ENCODE measurements at places on chromosomes 11 and 22. TPM values are rescaled to one million over a fixed set of nuclear protein-coding genes. Genes with fewer than 3 reads are reported as not detected.

DNA sequence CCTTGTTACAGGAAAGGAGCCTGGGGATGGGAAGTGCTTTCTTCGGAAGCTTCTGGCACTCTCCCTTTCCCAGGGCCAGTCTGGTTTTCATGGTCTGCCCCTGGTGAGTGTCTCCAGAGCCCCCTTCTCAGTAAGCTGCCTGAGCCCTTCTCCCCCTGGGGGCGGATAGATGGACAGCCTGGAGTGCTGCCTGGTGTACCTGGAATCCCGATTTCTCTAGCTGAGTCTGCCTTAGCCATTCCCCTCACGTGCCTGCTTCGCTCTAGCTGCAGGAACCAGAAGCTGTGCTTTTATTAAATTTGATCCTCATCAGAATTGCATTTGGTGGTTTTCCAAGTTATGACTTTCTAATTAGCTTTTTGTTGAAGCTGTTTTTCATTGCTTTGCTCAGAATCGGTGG is 152.9 kb upstream of the NAV2 start:
- H3K36me3 ChIP-seq = no peaks in the 10 kb centered on the region
- H3K27ac ChIP-seq = no peak overlapping the region
- peaks cover 2% of the 10 kb centered on the region for H3K27me3 ChIP-seq
- no peaks in the 10 kb centered on the region for H3K4me1 ChIP-seq

GRCh38 chr11:111448831-111449557 is 63.2 kb downstream of the BTG4 start:
- no peak overlapping the region for H3K27ac ChIP-seq
- H3K4me3 ChIP-seq = no peak overlapping the region
- no peak for DNase-seq
- H3K27me3 ChIP-seq = peaks cover 2% of the 10 kb centered on the region
- peaks cover 14% of the 10 kb centered on the region for H3K4me1 ChIP-seq

GRCh38 chr11:16542353-16542752 is 186.0 kb upstream of the SOX6 start:
- H3K4me3 ChIP-seq = no peak overlapping the region
- H3K4me1 ChIP-seq = no peaks in the 10 kb centered on the region
- H3K27me3 ChIP-seq = no peaks in the 10 kb centered on the region
- H3K36me3 ChIP-seq = no peaks in the 10 kb centered on the region
- no peak for DNase-seq
- no peak overlapping the region for H3K27ac ChIP-seq

DNA sequence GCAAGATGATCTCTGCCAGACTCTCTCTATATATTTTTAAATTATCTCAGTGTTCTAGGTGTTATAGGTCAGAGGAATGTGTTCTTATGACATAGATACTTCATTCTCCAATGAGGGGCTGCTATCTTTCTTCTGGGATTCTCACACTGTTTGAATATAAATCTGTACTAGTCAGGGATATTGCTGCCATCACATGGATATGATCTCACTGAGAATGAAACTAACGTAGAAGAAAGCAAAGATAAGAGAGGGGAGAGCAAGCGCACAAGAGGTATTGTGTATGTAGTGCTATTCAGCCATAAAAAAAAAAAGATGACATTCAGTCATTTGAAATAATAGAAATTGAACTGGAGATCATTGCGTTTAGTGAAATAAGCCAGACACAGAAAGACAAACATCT is 42.2 kb upstream of the SLC36A4 start:
- no peak overlapping the region for H3K27ac ChIP-seq
- H3K27me3 ChIP-seq = no peaks in the 10 kb centered on the region
- H3K36me3 ChIP-seq = no peaks in the 10 kb centered on the region
- no peak for DNase-seq
- no peaks in the 10 kb centered on the region for H3K4me1 ChIP-seq

- no peak overlapping the region for H3K27ac ChIP-seq
- H3K36me3 ChIP-seq = no peaks in the 10 kb centered on the region
- no peaks in the 10 kb centered on the region for H3K4me1 ChIP-seq
- no peaks in the 10 kb centered on the region for H3K27me3 ChIP-seq
Measured at GRCh38 chr11:108561535-108561991, 32.0 kb downstream of the EXPH5 start.

DNA sequence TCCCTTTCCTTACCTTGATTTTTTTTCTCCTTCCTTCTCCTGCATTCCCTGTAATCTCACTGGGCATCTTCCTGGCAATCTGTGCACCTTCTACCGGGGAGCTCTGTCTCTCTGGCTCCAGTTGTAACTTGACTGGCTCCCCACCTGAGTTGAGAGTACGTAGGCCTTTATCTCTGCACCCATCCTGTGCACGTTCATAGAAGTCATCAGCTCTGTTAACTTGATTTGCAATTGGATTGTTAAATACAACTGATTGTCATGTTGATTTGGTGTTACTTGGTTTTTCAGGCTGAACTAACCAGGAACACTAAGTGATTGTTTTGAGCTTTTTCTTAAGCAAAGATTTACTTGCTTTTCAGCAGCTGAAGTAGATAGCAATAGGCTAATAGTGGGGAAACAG is 11.8 kb downstream of the SWAP70 start:
- no peak for DNase-seq
- H3K27ac ChIP-seq = no peak overlapping the region
- H3K27me3 ChIP-seq = no peaks in the 10 kb centered on the region
- H3K4me1 ChIP-seq = no peaks in the 10 kb centered on the region
- no peaks in the 10 kb centered on the region for H3K36me3 ChIP-seq
- no peak overlapping the region for H3K4me3 ChIP-seq

DNA sequence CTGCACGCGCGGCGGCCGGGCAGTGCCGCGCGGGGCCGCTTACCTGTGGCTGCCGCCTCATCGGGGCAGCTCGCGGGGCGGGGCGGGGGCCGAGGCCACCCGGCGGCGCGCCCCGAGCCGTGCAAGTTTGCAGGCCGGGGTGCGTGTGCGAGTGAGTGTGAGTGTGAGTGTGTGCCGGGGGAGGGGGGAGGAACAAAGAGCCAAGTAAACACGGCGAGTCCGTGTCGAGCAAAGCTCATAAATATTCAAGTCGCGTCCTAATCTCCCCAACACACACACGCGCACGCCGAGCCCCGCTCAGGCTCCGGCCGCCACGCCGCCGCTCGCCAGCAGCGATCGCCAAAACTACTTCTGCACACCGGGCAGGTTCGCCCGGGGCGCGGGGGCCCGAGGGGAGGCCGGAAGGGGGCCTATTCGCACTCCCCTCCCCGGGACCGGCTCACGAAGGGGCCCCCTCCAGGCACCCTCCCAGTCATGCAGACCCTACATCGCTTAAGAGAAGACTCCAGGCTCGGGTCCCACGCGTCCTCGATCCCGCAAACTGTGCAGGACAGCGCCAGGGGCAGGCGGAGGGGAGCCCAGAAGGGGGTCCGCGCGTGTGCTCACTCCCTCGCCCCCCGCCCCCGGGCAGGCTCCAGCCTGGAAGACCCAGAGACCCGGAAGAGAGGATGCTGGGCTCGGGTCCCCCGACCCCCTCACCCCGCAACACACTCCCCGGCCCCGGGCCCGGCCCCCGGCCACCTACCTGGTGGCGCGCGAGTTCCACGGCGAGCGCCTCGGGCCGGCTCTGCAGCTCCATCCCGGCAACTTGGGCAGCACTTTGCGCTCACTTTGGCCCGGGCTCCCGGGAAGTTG is 827 bp downstream of the PHF21B start:
- H3K36me3 ChIP-seq = no peaks in the 10 kb centered on the region
- H3K4me3 ChIP-seq = no peak overlapping the region
- no peak for DNase-seq
- no peak overlapping the region for H3K27ac ChIP-seq
- peaks cover 10% of the 10 kb centered on the region for H3K4me1 ChIP-seq
- peaks cover 89% of the 10 kb centered on the region for H3K27me3 ChIP-seq

DNA sequence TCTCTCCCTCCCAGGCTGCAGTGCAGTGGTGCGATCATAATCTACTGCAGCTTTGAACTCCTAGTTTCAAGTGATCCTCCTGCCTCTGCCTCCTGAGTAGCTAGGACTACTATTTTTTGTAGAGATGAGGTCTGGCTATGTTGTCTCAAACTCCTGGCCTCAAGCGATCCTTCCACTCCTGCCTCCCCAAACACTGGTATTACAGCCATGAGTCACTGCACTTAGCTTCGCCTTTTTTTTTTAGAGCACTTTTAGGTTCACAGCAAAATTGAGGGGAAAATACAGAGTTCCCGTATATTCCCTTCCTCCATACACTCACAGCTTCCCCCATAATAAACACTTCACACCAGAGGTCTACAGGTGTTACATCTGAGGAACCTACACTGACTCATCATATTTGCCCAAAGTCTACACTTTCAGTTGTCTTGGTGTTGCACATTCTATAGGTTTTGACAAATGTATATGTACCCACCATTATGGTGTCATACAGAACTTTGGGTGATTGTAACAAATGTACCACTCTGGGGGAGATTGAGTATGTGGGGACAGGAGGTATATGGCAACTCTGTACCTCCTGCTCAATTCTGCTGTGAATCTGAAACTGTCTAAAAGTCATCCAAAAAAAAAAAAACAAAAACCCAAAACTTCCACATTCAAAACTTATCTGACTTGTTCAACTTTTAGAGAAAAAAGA is 11.3 kb upstream of the SLC37A4 start:
- DNase-seq = no peak
- no peak overlapping the region for H3K27ac ChIP-seq
- H3K36me3 ChIP-seq = peaks cover 26% of the 10 kb centered on the region
- no peak overlapping the region for H3K4me3 ChIP-seq
- no peaks in the 10 kb centered on the region for H3K27me3 ChIP-seq
- H3K4me1 ChIP-seq = no peaks in the 10 kb centered on the region

DNA sequence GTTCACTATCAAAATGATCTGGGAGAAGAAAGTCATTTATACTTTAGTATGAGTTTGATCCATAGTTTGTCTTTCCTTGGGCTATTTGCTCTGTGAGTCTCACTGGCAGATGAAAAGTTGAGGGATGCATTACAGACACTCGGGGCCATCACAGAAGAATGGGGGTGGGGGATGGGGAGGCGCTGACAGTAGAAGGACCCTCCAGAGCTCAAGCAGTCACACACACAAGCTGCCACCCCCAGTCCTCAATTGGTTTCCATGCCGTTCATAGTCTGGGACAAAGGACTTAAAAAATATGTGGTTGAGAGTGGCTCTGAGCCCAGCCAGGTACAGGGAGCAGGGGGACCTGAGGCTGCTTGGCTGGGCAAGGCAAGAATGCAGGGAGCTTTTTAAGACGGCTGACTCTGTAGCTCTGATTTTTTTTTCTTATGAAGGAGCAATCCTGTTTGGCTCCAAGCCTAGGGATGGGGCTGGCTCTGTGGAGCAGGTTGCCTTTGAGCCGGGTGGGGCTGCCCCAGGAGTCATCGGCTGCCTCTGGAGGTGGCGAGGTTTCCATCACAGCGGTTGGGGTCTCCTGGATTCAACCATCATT is 13.3 kb upstream of the ANO1 start:
- no peak overlapping the region for H3K4me3 ChIP-seq
- H3K4me1 ChIP-seq = no peaks in the 10 kb centered on the region
- no peaks in the 10 kb centered on the region for H3K36me3 ChIP-seq
- no peak overlapping the region for H3K27ac ChIP-seq
- DNase-seq = no peak

DNA sequence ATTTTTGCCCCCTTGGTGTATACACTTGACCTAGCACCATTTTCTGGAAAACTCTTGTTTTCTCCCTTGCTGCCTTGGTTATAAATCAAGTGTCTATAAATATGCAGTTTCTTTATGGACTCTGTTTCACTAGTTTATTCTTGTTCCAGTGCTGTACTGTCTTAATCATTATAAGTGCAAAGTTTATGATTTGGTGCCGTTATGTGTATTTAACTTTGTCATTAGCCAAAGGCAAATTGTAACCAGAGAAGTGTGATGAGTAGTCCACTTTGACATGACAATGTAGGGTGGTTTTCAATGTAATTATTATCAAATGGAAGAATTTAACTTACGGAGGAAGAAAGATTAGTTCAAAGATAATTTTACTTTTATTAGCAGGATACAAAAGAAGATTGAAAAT is 40.3 kb downstream of the SPECC1L start:
- H3K27me3 ChIP-seq = no peaks in the 10 kb centered on the region
- H3K4me1 ChIP-seq = no peaks in the 10 kb centered on the region
- H3K27ac ChIP-seq = no peak overlapping the region
- H3K4me3 ChIP-seq = no peak overlapping the region

- no peaks in the 10 kb centered on the region for H3K4me1 ChIP-seq
- no peak for DNase-seq
- no peak overlapping the region for H3K4me3 ChIP-seq
- H3K27ac ChIP-seq = no peak overlapping the region
Measured at GRCh38 chr11:43546561-43547429, 133.7 kb upstream of the HSD17B12 start.

DNA sequence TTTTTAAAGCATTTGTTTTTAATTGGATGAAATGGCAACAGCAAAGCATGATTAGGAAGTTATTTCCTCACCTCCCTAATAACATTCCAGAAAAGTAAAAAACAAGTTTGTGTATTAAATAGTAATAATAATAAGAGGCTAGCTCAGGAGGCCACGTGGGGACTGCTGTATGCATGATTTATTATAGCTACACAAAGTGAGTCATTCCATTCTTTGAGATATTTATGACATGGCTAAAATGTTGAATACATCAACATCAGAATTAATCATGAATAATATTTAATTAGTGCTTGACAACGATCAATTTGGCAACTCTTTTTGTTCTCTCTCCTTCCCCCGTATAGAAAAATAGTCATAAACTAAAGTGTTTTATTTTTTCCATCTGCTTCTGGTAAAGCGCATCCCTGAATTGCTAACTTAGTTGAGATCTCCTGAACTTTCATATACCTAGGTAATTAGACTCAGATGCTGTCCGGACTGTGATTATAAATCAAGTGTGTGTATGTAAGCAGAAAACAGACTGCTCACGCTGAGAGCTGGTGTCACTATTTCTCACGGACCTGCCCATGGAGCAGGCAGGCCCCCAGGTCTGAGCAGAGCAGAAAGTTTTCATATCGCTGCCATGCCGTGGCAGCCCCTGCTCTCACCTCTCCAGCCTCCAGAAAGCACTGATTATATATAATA is 125.7 kb downstream of the WT1 start:
- no peaks in the 10 kb centered on the region for H3K27me3 ChIP-seq
- H3K4me1 ChIP-seq = no peaks in the 10 kb centered on the region
- H3K36me3 ChIP-seq = no peaks in the 10 kb centered on the region
- no peak overlapping the region for H3K27ac ChIP-seq

GRCh38 chr11:23778971-23779370 is 717.9 kb upstream of the LUZP2 start:
- H3K27ac ChIP-seq = no peak overlapping the region
- no peaks in the 10 kb centered on the region for H3K27me3 ChIP-seq
- H3K36me3 ChIP-seq = no peaks in the 10 kb centered on the region
- no peak for DNase-seq

DNA sequence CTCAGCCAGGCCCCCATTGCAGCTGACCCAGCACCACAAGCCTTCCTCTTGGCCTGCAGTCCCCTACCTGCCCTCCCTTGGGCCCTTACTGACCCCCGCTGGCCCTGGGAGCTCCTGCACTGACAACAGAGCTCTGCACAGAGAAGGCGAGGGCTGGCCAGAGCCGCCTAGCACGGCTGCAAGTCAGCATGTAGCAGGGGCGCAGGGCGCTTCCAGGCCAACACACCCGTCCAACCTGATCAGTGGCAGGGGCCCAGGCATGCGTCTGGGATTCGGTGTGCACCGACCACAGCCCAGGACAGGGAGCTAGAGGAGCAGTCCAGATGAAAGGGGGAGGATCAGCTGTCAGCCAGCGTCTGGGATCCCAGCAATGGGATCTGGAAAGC is 7.6 kb downstream of the WNT7B start:
- H3K27ac ChIP-seq = no peak overlapping the region
- DNase-seq = no peak
- H3K4me3 ChIP-seq = no peak overlapping the region
- no peaks in the 10 kb centered on the region for H3K36me3 ChIP-seq
- peaks cover 4% of the 10 kb centered on the region for H3K4me1 ChIP-seq
- peaks cover 59% of the 10 kb centered on the region for H3K27me3 ChIP-seq

The CARD18 gene
- 0.28 TPM for total RNA-seq

The DSCAML1 gene
- 0.47 TPM for total RNA-seq

The SLC22A8 gene
- total RNA-seq = not detected

The C11orf87 gene
- not detected for total RNA-seq

The SLC22A24 gene
- total RNA-seq = not detected

All from thymus (tissue), 14 donors.